HT-29 (cell line): ENCODE measurements at places on chromosomes 7 and 10.

DNA sequence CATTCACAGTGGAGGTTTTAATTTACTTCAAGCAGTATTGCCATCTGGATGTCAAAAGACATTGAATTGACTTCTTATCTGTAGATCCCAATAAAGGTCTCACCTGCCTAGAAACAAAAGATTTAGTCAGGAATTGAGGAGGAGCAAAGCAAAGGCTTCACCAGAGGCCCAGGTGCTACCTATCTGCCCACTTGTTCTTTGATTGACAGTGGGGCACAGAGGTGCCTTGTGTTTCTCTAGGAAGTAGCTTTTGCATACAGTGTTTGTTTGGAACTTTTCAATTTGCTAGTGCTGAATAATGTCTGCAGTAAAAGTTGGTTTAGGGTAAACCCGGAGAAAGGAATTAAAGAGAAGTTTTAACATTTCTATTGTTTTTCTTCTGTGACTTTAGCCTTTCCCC lies 40.4 kb downstream of the AUTS2 start:
- no peak for DNase-seq

DNA sequence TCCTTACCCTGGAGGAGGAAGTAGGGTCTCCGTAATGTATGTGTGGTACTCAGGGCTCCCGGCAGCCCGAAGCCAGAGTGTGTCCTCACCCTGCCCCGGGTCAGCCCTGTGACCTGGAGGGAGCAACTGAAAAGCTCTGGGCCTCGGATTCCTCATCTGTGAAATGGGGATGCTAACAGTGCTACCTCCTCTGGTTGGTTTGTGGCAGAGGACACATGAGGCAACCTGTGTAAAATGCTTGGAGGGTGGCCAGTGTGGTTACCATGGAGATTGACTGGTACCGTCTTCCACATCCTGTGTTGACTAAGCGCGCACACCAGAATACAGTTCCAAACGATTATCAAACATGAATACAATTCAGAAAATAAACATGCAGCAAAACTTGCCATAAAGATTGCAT lies 163.8 kb upstream of the KLF6 start:
- DNase-seq = no peak

DNA sequence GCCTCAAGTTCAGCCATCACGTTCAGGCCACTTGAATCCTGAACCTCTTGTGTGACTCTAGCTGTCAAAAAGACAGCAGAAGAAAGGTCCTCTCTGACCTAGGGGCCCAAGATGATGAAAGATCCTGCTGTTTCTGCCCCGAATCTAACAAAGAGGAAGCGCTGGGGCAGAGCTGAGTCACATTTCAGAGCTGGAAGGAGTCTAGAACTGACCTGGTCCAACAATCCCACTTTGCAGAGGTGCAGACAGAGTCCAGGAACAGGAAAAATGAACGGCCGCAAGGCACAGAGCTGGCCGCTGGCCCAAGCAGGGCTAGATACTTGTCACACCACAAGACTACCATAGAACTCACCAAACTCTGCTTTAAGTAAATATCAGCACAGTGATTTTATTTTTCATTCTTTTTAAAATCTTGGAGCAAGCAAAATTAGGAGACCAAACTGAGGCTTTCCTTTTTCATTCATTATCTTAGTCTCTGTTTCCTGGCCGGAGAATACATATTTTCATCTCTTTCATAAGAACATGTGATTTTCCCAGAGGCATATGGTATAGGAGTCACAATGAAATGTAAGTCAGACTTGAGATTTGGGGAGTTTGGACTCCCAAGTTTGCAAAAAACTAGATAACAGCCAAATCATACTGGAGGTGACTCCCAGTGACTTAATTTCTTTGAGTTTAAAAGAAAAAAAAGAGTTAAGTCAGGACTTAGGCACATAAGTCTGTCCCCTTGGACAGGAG lies 52.8 kb downstream of the CHST15 start:
- no peak for DNase-seq

GRCh38 chr7:44678101-44678470 lies 70.6 kb upstream of the ZMIZ2 start:
- DNase-seq = no peak

- DNase-seq = no peak
Observed at GRCh38 chr10:23190872-23191763, 994 bp upstream of the PTF1A start.

DNA sequence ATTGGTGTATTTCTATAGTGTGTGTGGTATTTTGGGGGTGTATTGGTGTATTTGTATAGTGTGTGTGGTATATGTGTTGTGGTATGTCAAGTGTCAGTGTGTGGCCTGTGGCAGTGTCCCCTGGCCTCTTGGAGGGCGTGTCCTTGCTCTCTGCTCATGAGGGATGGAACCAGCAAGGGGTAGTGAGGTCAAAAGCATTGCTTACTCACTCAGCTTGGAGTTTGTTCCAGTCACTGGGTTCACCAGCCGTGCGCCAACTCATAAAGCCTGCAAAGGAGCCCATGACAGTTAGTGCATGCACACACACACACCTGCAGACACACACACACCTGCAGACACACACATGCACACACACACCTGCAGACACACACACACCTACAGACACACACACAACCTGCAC lies 4.3 kb upstream of the TRPV6 start:
- no peak for DNase-seq

- DNase-seq = no peak
Observed at GRCh38 chr10:75014516-75015230, 96.8 kb upstream of the SAMD8 start.

DNA sequence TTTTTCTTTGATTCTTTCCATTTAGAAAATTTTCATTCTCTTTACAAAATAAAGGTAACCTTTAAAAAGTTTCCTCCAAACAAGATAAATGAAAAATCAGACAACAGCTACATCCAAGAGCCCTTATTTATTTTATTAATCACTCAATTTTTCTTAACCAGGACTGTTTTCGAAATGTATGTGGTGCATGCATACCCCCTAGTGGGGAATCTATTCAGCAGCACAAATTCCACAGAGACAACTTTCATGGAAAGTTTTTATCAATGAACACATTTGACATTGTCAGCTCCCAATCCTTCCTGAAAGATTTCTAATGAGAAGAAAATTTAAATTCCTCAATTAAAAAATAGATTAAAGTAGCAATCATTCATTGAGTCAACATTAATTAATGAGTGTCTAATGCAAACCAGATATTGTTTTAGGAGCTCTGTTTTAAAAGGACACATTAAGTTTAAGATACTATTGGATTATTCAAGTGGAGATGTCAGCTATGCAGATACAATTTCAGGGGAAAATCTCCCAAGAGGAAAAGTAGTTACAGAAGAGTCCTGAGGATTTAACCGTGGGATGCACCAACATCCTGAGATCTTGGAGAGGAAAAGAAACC lies 5.2 kb upstream of the HTR7 start:
- peak; percentile 20 for DNase-seq

- no peak for DNase-seq
Observed at GRCh38 chr7:28908775-28909174, 49.4 kb downstream of the TRIL start.

DNA sequence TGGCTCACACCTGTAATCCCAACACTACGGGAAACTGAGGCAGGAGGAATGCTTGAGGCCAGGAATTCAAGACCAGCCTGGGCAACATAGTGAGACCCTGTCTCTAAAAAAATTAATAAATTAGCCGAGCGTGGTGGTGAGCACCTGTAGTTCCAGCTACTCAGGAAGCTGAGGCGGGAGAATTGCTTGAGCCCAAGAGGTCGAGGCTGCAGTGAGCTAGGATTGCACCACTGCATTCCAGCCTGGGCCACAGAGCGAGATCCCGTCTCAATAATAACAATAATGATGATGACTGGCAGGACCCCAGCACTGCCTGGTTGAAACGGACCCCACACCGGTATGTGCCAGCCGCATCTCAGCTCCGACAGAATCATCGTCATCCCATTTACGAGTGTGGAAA lies 93.0 kb downstream of the ELFN1 start:
- DNase-seq = no peak

GRCh38 chr7:10083766-10084165 lies 889.9 kb upstream of the PHF14 start:
- no peak for DNase-seq

GRCh38 chr10:8159341-8160165 lies 105.1 kb downstream of the GATA3 start:
- peak; percentile 5 for DNase-seq

DNA sequence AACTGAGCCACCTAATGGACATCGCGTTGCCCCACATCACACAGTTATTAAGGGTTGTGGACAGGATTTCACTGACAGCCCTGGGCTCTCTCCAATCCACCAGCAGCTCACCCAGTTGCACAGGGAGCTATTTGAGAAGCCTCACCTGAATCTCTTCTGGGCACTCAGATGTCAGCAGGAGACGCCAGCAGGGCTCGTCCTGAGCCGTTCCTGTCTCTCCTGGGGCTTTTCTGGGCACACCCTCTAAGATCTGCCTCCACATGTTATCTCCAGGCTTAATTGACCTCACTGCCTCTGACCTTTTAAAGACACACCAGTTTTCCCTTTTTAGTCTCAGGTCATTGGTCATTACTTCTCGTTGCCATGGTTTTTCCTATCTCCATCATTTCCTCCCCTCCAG lies 63.0 kb downstream of the GRID1 start:
- DNase-seq = no peak

- DNase-seq = no peak
Observed at GRCh38 chr10:122316224-122316884, 45.3 kb downstream of the BTBD16 start.

- peak; percentile 36 for DNase-seq
Observed at GRCh38 chr7:36971515-36972139, 247.3 kb upstream of the AOAH start.

DNA sequence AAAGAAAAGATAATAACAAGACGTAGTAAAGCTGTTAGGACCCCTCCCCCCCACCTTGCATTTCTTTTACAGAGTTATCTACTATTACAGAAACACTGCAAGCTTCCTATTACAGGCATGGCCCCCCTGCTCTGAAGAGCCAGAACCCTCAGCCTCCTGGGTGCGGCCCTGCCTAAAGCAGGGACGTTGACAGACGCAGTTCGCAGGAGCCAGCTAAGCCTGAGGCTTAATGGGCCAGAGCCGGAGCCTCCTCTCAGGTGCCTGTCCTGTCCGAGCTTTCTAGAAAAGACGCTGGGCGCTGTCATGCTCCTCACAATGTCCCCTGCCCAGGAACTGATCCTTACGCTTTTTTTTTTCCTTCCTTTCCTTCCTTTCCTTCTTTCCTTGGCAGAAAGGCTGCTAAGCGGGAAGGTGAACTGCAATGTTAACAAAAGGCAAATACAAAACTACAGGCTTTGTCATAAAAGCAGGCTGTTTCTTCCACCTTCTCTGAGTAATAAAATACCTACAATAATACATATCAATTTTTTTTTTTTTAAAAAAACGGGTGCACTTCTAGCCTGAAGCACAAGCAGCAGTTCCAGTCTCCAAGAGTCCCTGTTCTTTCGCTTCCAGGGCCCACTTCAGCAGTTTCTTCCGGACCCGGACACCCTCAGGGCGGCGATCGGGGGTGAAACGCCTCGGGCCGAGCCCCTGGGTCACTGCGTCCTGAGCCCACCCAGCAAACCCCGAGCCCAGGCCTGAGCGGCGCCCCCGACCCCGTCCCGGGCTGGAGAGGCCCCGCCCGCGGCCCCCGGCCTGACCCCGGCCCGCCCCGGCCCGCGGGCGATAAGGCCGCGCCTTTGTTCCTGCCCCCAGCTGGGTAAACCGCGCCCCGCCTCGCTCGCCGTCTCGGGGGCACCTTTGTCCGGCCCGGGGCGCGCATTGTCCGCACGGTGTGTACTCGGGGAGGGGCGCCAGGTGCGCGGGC lies 11.2 kb downstream of the MNX1 start:
- no peak for DNase-seq

GRCh38 chr10:104938031-104938430 lies 296.9 kb downstream of the SORCS3 start:
- DNase-seq = no peak

DNA sequence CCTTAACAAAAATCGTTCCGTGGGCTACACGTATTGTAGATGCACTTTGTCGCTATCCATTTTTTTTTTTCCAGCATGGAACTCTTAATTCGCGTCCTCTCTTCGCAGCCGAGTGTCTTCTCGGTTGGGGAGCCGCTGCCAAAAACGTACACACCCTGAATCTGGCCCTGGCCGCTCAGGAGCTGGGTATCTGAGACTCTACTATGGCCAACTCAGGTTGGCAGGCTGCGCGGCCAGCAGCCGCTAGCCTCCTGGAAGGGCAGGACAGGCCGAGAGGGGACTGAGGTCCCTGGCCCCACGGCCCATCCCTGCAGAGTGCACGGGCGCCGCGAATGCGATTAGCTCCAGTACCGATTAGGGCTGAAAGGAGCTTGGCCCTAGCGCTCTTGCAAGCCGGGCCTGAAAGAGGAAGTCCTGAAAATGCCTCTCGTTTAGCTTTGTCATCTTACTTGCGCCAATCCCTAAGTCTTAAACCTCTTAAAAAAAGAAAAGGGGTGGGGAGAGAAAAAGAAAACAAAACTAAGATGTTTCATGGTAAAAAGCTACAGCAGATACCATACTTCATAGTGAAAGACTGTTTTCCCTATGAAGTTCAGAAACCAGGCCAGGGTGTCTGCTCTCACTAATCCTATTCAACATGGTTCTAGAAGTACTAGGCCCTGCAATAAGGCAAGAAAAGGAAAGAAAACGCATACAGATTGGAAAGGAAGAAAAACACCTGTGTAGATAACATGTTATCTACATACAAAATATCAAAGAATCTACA lies 113.2 kb upstream of the RHEB start:
- DNase-seq = peak; percentile 37

GRCh38 chr7:150361807-150362621 lies 6.6 kb upstream of the REPIN1 start:
- DNase-seq = no peak

DNA sequence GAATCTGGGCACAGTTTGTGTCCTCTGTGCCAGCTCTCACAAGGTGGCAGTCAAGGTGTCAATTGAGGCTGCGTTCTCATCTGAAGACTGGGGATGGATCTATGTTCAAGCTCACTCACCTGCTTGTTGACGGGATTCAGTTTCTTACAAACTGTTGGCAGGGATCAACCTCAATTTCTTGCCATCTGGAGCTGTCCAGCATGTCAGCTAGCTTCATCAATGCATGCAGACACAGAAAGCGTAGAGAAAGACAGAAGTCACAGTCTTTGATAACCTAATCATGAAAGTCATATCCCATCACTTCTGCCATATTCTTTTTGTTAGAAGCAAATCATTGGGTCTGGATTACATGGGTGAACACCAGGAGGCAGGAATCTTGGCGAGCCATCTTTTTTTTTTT lies 32.0 kb upstream of the WAPL start:
- no peak for DNase-seq

DNA sequence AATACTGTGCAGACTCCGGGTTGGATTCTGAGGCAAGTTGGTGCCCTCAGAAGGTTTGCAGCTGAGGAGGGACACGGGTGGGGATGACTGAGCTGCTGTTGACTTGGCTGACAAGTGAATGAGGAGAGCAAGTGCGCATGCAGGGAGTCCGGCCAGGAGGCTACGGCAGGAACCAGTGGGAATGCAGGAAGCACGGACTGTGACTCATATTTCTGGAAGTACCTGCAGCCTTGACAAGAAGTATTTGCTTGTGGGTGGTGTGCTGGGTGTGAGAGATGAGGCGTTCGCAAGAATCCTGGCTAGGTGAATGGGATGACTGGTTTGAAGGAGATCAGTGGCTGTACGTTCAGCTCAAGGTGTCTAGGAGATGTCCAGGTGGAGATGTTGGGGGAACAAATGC lies 30.8 kb upstream of the FXYD4 start:
- peak; percentile 79 for DNase-seq
